ENCODE measurements at places on chromosomes 3 and 15.

GRCh38 chr15:47950447-47950846 lies 170.3 kb upstream of the SLC24A5 start:
- DNase-seq = no peak

DNA sequence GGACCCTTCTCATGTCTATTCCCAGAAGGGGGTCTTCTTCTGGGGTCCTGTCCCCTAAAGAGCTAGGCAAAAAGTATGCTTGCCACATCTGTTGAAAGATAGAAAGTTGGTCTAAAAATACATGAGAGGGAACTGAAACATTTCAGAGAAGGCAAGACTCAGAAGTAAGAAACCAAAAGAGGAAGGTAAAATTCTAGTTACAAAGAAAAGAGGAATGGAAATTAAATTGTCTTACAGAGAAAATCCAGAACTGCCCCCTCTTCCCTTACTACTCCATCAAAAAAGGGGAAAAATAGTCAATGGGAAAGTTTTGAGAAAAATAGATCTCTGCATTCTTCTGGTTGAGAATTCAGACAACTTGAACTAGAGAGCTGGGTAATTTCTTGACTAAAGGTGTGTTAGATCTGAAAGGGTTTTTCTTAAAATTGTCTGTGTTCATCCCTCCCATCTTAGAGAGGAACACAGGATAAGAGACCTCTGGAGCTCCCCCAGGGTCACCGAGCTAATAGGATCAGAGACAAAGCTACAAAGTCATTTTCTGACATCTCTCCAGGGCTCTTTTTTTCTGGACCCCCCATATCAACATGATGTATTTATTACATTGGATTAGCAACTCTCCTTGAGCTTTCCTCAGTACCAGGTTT lies 32.3 kb upstream of the CCR2 start:
- DNase-seq = no peak

DNA sequence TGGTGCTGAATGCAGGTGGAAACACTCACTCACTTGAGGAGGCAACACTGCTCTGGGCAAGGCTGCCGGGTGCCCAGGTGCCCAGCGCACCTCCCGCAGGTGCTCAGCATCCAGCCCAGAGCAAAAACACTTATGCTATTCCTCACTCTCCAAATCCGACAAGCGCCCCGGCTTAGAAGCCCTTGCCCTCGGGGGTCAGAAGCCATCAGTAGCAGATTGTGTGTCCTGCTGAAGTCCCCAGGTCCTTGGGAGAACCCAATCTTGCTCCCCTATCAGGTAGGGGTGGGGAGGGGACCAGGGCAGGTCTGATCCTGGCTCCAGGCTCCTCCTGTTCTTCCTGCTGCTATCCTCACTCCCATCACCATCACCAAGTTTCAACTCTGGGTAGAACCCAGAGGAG lies 46.7 kb downstream of the TLE3 start:
- no peak for DNase-seq

GRCh38 chr3:40779039-40779438 lies 254.3 kb downstream of the ZNF621 start:
- no peak for DNase-seq

Data from DMS153 (cell line).